ENCODE measurements at places on chromosomes 7 and 10. TPM values are rescaled to one million over a fixed set of nuclear protein-coding genes. Genes with fewer than 3 reads are reported as not detected.

Gene CUZD1
- total RNA-seq, result not detected

Gene PROSER2
- 56.9 TPM for total RNA-seq

Gene TNS3
- 32.2 TPM for total RNA-seq

Gene EGR2
- total RNA-seq, result 5.6 TPM

Gene ELFN1
- 1.7 TPM for total RNA-seq

Gene ABCB1
- total RNA-seq, result 0.31 TPM

Gene WNT8B
- 0.23 TPM for total RNA-seq

- DNase-seq, result no peak
Measured at GRCh38 chr10:17141504-17142229, 12.1 kb upstream of the CUBN start.

GRCh38 chr7:27808626-27809025 lies 68.7 kb downstream of the TAX1BP1 start:
- DNase-seq, result no peak

GRCh38 chr10:55801353-55801661 lies 559.8 kb downstream of the ZWINT start:
- DNase-seq, result no peak

DNA sequence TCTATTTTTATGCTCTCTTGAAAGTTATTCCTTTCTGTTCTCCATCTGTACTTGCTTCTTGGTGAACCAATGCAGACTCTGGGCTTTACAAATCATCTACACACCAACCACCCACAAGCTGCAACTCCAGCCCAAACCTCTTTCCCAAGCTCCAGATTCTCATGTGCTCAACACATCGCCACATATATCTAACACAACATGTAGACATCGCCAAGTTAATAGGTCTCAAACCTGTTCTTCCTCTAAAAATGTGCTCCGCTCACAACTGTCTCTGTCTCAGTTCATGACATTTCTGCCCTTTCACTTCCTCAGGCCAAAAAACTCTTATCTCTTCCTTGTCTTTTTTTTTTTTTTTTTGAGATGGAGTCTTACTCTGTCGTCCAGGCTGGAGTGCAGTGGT lies 95.7 kb upstream of the EEPD1 start:
- DNase-seq, result no peak

GRCh38 chr7:64883113-64883905 lies 19.8 kb upstream of the ZNF273 start:
- DNase-seq, result no peak

DNA sequence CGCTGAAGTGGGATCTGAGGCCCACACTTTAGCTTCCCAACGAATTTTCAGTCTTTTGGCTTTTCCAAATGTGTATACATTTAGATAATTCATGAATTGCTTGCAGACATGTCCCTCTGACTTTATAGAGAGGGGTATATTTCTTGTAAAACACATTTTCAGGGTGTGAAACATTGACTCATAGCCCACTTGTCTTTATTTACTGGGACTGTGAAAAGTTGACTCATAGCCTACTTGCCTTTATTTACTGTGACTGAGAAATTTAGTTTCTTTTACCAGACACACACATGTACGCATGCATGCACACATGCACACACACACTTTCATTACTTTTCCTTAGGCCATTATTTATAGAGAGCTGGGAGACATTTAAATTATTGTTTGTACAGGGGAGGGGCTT lies 79.1 kb downstream of the VTI1A start:
- no peak for DNase-seq

GRCh38 chr7:131957338-131958020 lies 401.1 kb upstream of the PODXL start:
- no peak for DNase-seq

- no peak for DNase-seq
Measured at GRCh38 chr7:147498081-147498480, 1092.5 kb upstream of the C7orf33 start.

GRCh38 chr7:94104301-94104700 lies 100.1 kb upstream of the BET1 start:
- DNase-seq, result no peak

GRCh38 chr7:158847451-158847866 lies 8.9 kb upstream of the DYNC2I1 start:
- DNase-seq, result no peak

DNA sequence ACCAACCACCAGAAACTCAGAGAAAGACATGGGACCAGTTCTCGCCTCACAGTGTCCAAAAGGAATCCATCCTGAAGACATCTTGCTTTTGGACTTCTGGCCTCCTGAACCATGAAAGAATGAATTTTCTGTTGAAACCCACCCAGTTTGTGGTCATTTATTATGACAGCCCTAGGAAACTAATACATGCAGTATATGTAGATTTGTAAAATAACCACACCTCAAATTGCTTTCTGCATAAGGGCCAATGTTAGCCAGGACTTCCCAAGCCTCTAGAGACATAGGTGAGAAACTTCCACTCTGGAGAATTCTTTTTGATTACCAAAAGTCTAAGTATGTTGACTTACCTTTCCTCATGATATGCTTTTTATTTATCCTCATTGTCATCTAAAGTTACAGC lies 210.5 kb upstream of the SP4 start:
- no peak for DNase-seq

Measured in HT-29 (cell line).